Sigmoid colon (tissue), 7 donors: ENCODE measurements at places on chromosomes 2 and 18. TPM values are rescaled to one million over a fixed set of nuclear protein-coding genes. Genes with fewer than 3 reads are reported as not detected.

GRCh38 chr2:145258903-145259579 is 739.1 kb upstream of the ZEB2 start:
- DNase-seq, result no peak

DNA sequence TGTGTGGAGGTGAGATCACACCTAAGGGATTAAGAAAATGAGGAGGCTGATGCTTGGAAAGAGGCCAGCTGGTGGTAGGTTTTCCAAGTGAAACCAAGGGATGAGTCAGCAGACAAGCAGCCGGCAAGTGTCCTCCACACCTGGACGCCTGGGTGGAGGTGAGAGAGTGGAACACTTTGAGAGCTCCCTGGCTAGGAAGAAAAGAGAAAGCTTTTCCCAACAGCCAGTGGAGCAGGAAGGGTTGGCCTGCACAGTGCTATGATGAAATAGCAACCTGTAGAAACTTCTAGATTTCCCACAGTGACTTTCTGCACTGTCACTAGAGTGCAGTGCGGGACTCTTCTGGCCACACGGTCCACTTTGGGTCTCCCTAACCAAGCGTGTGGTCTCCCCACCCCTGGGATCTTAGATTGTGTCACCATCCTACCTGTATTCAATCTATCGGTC is 19.6 kb upstream of the IL37 start:
- no peak for DNase-seq

The MSTN gene
- 0.33 TPM for total RNA-seq

The LINC00305 gene
- not detected for total RNA-seq

The LYG1 gene
- total RNA-seq, result 1.2 TPM

DNA sequence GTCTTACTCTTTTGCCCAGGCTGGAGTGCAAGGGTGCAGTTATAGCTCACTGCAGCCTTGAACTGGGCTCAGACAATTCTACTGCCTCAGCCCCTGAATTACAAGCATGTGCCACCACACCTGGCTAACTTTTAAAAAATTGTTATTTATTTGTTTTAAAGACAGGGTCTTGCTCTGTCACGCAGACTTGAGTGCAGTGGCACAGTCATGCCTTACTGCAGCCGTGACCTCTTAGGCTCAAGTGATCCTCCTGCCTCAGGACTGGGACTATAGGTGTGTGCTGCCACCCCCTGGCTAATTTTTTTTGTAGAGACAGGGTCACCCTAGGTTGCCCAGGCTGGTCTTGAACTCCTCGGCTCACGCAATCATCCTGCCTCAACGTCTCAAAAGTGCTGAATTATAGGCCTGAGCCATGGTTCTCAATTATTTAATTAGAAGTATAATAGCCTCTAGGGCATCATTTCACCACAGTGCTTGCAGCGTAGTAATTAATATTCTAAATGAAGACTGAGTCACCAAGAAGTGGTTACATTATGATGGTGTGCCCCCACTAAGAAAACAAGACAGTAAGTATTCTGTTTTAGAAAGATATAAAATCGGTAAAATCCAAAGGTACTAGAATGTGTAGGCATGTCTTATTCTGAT is 69.6 kb downstream of the EML4 start:
- no peak for DNase-seq
